Activated CD4-positive, alpha-beta T cell treated with anti-CD3 and anti-CD28 coated beads, Interleukin-2, amount 50 U/mL, for 48 hours (primary cell): ENCODE measurements at places on chromosomes 5 and 9.

- DNase-seq = no peak
Observed at GRCh38 chr9:110066929-110067716, 140.8 kb downstream of the C9orf152 start.

- DNase-seq = no peak
Observed at GRCh38 chr9:124767821-124768220, 3.3 kb downstream of the NR6A1 start.

DNA sequence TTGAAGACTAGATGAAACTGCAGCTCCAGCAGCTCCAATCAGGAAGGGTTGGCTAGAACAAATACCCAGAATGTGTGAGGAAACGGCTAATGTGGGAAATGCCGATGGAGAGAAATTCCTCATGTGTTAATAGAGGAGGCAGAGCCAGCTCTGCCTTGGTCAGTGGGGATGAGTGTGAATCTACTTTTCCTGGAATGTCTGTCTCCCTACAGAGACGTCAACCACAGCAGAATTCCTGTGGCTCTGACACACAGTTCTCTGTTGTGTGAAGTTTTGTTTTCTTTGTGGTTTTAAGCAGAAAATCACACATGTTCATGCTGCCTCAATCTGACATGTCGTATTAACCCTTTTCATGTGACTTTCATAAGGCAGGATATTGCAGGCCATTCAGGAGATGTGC lies 476.6 kb upstream of the WWC1 start:
- no peak for DNase-seq

DNA sequence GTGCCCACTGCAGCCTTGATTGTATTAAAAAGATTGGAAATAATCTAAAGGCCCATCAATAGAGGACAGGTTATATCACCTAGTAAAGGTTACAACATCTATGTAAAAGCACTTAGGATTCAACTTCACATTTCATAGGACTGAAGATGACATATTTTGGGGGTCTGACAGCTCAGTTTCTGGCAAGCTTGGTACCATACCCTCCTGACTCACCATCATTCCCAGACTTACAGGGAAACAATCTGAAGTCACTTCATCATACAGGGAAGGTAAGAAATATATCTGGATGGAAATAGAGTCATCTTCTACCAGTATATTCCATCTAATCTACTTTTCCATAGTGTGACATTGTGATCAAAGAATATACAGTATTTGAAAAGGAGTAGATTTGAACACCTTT lies 28.8 kb upstream of the DAB2 start:
- DNase-seq = no peak

- DNase-seq = no peak
Observed at GRCh38 chr5:177575488-177575887, 16.5 kb upstream of the TMED9 start.

DNA sequence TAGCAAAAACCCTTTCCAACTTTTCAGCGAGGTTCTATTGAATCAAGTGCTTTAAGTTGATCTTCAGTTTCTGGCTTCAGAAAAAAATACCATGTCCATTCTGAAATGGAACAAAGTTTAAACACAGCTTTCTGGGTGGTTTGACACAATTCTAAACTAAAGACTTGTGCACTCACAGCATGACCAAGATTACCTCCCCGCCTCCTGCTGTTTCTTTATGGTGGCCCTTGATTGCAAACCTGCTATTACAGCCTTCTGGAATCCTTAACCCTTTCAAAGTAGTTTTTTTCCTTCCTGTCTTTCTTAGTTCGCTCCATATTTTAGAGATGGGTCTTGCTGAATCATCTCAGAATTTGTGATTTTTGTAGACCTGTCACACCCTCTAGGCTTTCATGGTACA lies 135.9 kb upstream of the FBN2 start:
- DNase-seq = no peak

DNA sequence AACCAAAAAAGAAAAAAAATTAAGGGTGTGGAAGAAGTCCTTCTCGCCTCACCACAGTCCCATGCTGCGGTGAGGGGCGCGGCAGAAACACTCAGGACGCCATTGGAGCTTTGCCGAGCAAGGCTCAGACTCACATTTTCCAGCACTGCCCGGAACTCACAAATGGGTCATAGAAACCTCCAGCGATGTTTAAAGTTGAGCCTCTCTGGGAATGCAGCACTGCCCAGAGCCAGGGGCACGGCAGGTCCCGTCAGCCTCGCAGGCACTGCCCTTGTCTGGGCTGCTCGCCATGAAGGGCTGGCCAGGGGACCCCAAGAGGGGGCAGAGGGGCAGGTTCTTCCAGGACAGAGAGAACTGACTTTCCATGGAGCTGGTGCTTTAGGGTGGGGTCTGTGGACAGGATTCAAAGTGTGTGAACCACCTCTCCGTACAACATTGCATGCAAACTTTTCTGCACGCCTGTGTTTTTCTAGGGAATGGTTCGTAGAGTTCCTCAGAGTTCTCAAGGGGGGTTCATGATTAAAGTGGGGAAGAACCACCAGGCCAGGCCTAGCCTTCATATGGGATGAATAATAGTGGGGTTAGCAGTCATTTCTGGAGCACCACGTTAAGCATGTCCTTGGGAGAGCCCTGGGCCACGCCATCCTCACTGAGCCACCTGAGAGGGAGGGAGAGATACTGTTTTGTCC lies 38.4 kb downstream of the PRRX2 start:
- DNase-seq = no peak

- DNase-seq = no peak
Observed at GRCh38 chr9:69495296-69495695, 170.3 kb downstream of the ENTREP1 start.

DNA sequence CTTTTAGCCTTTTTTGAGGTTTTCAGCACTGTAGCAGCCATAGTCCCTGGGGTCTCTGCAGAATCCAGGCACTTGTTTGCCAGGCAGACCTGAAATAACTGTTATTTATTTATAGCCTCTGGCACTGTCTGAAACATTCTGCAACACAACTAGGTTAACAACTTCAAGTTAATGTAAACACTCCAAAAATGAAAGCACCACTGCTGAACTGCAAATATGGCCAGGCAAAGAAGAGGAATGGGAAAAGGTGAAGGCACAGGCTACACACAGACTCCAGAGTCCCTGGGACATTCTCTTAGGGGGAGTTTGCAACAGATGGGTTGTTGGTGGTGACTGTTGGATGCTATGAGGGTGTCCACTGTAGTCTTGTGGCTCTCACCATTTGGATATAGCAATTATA lies 369.0 kb downstream of the MAT2B start:
- DNase-seq = no peak

DNA sequence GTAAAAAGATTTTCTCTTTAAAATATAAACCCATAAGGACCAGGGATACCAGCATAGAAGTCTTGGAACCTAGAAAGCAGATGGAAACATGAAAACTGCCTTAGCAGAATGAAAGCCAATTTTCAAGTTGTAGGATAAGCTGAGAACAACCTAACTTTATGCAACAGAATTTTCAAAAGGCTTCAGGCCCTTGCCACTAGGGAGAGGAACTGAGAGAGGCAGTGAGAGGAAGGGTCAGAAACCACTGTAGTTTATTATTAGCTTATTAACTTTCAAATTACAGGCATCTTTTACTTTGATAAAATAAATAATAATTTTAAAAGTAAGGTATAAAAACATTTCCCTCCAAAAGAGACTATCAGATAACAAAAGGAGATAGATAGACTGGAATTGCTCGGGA lies 33.4 kb downstream of the FAM81B start:
- no peak for DNase-seq

DNA sequence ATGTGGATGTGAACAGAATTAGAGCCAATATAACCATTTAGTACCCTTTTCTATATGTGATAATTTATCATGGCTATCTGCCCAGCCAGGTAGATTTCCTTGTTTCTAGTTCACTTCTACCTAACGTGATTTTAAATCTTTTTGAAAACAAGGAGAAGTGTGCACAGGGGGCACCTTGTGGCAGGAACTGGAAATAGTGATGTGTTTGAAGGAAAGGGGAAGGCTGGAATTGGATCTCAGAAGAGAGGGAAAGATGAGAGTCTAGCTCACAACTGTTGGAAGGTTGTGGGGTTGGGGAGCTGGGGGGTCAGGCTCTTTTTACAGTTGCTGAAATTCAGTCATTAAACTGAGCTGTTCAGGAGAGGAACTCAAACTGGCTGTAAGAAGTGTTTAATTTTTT lies 219.5 kb downstream of the KCTD16 start:
- DNase-seq = no peak

- DNase-seq = no peak
Observed at GRCh38 chr5:127586811-127587210, 62.1 kb upstream of the CTXN3 start.

- peak; percentile 65 for DNase-seq
Observed at GRCh38 chr9:77177894-77178794, 810 bp downstream of the VPS13A start.

GRCh38 chr5:119396030-119396664 lies 40.3 kb downstream of the TNFAIP8 start:
- no peak for DNase-seq

GRCh38 chr5:5767286-5767928 lies 344.9 kb downstream of the ICE1 start:
- DNase-seq = no peak

GRCh38 chr5:113524927-113525326 lies 11.4 kb downstream of the YTHDC2 start:
- DNase-seq = no peak

DNA sequence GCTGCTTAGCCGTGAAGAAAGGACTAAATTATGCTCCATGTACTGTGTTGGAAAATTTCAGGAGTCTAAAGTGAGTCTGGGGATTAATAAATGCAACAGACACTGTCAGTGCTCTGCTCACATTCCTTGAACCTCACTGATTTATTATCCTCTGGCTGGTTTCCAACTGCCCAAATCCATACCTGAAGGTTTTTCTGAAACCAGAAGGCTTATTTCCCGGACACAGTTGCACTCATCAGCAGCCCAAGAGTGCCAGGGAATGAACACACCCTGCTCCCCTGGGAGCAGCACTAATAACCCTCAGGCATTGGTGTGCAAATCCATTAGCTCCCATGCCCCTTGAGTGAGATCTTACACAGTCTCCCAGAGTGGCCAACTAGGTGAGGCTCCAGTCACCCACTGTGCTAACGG lies 38.7 kb downstream of the F2R start:
- DNase-seq = no peak

GRCh38 chr5:90955001-90955635 lies 396.5 kb downstream of the ADGRV1 start:
- no peak for DNase-seq

GRCh38 chr5:97088774-97089148 lies 53.6 kb downstream of the LIX1 start:
- DNase-seq = no peak

- DNase-seq = no peak
Observed at GRCh38 chr5:81754621-81755020, 3.7 kb upstream of the SSBP2 start.

DNA sequence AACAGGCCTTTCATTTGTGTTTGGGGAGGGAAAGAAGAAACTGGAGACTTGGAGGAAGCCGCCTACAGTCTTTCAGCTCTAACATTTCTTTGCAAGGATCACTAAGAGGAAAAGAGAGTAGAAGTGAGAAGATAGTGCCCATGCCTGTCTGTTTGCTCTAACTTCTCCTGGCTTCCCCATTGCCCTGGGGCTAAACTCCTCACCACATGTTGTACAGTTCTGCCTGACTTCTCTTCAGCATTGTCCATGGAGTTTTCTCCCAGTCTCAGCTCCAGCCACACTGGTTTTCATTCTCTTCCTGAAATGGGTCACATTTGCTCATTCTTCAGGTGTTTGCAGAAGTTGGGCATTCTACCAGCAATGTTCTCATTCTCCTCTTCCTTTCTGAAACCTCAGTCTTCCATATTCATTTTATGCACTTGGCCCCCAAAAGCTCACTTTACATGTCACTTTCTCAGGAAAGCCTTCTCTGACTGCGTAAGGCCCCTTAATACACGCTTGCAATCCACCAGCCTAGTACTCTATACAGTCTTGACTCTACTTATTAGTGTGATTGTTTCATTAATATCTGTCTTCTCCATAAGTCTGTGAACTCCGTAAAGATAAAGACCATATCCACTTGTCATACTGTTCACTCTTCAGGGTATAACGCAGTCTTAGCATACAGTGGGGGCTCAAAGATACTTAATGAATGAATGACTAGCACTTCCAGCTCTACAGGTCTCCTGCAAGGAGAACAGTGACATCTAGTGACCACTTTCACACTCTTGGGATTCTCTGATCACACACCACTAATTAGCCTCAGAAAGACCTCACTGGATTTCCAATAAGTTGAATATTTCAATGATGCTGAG lies 40.2 kb upstream of the TRIM32 start:
- DNase-seq = no peak

GRCh38 chr5:617896-618295 lies 5.8 kb downstream of the CEP72 start:
- DNase-seq = no peak

GRCh38 chr5:38575476-38575875 lies 19.0 kb upstream of the LIFR start:
- no peak for DNase-seq
